ENCODE measurements at places on chromosomes 6 and 20.

- DNase-seq: no peak
Measured at GRCh38 chr6:157563611-157564284, 182.8 kb downstream of the ZDHHC14 start.

GRCh38 chr6:56534680-56535419, 107.8 kb downstream of the DST start:
- DNase-seq: peak; percentile 24

- DNase-seq: peak; percentile 11
Measured at GRCh38 chr6:106163446-106163965, 77.4 kb downstream of the PRDM1 start.

DNA sequence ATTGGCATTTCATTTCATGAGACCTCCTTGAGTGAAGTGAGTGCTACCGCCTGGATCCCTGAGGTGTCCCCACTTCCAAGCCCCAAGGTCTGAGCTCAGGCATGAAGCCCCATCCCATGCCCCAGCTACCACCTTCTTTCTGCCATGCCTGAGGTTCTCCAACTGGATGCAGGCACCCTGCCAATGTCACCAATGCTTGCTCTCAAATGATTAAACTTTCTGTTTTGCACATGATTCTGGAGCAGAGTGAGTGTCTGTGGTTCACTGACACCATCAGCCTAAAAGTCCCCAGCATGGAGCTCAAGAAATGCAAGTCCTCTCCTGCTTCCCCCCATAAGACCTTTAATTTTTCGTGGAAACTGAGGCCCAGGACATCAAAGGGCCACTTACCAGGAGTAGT, 43.7 kb upstream of the BPIFA2 start:
- no peak for DNase-seq

GRCh38 chr6:4377603-4378002, 242.2 kb upstream of the ECI2 start:
- no peak for DNase-seq

DNA sequence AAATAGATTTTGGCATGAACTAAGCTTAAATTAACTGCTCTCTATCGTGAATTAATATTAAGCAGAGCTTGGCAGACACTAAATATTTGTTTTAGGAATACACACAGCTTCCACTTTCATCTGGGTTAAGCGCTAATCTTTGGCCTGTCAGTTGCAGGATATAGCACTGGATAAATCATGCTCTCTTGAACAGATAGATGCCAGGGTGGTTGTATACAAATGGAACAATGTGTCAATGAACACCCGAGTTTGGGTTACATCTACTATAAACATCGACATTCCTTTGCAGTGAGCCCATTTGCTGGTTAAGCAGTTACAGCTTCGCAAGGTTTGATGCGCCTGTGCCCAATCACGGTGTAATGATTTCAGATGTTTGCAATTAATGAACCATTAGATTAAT, 338.2 kb upstream of the ZFP64 start:
- DNase-seq: no peak

DNA sequence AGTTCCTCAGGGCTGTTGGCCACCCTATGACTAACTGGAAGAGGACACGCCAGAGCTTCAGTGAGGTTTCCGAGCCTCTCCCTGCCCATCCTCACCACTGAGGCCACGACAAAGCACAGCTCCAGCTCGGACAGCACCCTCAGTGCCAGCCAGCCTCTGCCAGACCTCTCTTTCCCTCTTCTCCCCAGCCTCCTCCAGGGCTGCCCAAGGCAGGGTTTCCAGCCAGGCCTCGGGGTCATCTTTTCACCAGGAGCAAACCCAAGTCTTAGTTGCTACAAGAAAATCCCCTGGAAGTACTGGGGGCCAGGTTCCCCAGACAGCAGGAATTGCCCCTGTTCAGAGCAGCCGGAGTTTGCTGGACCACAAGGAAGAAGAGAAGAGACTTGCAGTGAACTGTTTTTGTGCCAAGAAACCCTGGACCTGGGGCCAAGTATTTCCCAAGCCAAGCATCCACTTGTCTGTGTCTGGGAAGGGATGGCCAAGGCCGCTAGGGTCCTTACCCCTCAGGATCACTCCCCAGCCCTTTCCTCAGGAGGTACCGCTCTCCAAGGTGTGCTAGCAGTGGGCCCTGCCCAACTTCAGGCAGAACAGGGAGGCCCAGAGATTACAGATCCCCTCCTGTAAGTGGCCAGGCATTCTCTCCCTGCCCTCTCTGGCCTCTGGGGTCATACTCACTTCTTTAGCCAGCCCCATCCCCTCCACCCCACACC, 41.6 kb downstream of the PLAGL2 start:
- DNase-seq: no peak

DNA sequence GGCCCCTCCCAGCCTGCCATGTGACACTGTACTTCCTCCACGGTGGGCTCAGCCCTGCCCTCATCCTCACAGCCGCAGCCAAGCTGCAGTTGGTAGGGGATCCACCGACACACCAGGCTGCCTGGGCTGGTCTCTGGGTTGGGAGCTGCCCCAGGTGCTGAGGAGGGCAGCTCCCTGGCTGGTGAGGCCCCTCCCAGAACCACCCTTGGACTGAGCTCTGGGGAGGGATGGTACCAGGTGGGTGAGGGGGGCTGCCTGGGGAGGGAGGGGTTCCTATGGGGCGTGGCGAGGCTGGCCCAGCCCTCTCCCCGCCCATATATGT, 185 bp upstream of the TNFRSF6B start:
- DNase-seq: no peak

- no peak for DNase-seq
Measured at GRCh38 chr6:12283904-12284303, 6.3 kb upstream of the EDN1 start.

- DNase-seq: no peak
Measured at GRCh38 chr6:37175332-37176267, 5.6 kb downstream of the PIM1 start.

DNA sequence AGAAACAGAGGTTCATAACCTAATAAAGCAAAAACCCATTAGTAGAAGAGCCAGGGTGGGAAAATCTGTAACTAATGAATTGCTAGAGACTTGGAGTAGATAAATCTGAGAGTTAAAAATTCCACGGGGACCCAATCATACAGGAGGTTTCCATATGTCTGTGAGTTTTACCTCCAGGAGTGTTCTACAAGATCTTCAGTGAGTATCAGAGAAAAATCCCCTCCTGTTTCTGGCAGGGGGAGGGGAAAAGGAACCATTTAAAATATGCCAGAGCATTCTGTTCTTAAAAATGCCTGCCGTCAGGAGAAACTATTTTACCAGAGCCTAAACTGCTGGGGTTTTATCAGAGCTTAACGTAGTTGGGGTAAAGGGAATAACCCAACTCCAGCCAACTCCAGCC, 54.0 kb upstream of the PLN start:
- DNase-seq: no peak

- DNase-seq: no peak
Measured at GRCh38 chr6:108736832-108737231, 111.4 kb upstream of the ARMC2 start.

- no peak for DNase-seq
Measured at GRCh38 chr6:90388395-90388794, 91.8 kb upstream of the BACH2 start.

DNA sequence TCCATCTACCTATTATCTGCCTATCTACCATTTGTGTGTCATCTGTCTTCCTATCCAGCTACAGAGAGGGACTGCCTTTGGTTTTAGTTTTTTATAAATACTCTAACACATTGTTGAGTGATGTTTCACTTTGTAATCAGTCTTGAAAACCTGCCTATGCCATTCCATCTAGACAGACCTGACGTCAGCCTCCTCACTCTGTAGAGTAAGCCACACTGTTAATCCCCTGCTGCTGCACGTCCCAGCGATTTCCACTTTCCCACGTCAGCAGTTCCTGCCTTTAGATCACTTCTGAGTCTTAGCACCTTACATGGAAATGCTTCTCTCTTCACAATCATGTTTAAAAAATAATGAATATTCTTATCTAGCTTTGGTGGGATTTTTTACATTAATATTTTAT, 54.8 kb downstream of the PLG start:
- no peak for DNase-seq

DNA sequence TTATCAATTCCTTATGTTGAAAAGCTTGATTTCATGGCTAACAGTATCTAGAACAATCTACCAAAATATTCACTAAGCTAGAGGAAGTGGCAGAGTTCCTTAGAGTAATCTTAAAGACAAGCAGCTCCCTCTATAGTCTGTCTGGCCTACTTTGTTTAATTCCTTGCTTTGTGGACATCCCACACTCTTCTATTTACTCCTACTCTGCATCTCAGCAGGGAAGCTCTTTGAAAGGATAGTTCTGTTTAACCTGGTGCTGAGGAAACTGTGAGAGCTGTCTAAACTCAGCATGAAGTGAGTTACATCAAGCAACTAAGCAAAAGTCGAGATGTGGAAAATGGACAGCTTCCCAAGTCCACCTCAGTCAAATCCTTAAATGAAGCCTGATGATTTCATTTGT, 4.3 kb downstream of the REV3L start:
- DNase-seq: peak; percentile 89

Data from NCI-H146 (cell line).